Stimulated activated CD4-positive, alpha-beta T cell treated with anti-CD3 and anti-CD28 coated beads, Interleukin-12 subunit alpha, Interleukin-12 subunit beta, amount 100 ng/mL, for 24 hours (primary cell): ENCODE measurements at places on chromosomes 5 and 9.

- DNase-seq = no peak
Measured at GRCh38 chr9:82532504-82533180, 530.3 kb downstream of the RASEF start.

GRCh38 chr5:159120446-159120845 lies 20.7 kb upstream of the EBF1 start:
- DNase-seq = no peak

- peak; percentile 63 for DNase-seq
Measured at GRCh38 chr5:151239237-151239861, 13.6 kb upstream of the GM2A start.

- DNase-seq = no peak
Measured at GRCh38 chr5:54727874-54728587, 210.5 kb downstream of the SNX18 start.

DNA sequence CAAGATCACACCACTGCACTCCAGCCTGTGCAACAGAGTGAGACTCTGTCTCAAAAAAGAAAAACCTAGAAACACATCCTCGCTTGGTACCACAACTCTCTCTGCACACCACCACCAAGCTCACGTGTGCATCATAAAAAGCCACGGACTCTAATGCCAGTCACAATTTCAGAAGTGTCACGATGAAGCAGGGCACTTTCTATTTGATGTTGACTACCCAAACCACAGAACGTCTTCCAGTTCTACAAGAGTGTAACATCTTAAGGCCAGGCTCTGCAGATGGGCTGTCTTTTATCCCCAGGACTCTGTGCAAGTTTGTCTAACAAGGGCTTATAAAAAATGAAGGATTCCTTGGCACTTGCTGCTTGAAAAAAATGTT lies 22.9 kb downstream of the GFPT2 start:
- DNase-seq = no peak

DNA sequence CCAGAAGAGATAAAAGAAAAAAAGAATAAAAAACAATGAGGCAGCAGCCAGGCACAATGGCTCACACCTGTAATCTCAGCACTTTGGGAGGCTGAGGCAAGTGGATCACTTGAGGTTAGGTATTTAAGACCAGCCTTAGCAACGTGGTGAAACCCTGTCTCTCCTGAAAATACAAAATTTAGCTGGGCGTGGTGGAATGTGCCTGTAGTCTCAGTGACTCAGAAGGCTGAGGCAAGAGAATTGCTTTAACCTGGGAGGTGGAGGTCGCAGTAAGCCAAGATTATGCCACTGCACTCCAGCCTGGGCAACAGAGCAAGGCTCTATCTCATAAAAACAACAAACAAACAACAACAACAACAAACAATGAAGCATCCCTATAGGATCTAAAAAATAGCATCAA lies 121.5 kb downstream of the HMHB1 start:
- no peak for DNase-seq

DNA sequence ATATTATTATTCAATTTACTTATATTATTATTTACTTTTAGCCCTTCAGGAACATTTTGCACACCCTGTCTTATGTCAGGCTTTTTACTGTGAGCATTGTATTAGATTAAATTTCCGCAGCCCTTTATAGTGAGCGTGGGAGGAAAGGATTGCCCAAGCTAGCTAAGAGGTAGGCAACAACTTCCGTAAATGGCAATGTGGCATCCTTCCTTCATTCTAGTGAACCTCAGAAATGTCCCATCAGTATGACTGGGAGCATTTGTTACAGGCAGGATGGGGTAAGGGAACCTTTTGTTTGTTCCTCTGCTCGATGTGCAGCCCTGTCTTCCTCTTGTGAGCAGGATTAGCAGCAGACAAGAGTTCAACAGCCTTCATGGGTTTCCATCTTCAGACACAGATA lies 6.2 kb upstream of the CD180 start:
- DNase-seq = no peak

DNA sequence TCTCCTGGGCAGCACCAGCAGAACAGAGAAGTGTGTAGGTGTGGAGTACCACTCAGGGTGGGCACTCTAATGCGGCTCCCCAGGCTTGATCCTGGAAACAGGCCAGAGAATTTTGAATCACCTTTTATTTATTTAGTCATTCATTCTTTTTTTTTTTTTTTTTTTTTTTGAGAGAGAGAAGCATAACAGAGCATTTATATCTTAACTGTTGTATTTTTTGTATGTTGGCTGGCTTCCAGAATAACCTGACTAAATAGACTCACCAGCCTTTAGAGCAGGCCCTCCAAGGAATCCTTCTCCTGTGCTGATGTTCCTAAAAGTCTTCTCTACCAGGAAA lies 153.4 kb downstream of the PIK3R1 start:
- DNase-seq = no peak

- DNase-seq = no peak
Measured at GRCh38 chr9:34568774-34569173, 20.8 kb downstream of the CNTFR start.

DNA sequence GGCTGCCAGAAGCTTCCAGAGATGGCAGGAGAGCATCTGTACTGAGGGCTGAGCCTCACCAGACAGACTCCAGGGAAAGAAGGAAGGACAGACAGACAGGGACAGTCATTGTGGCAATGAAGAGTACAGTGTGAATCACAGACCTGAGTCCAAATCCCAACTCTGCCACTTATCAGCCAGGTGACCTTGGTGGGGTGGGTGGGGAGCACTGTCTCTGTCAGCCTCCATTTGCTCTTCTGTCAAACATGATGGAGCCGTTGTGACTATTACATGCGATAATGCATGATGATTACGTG lies 85.9 kb upstream of the FSTL4 start:
- DNase-seq = no peak

- no peak for DNase-seq
Measured at GRCh38 chr9:80292231-80292630, 720.5 kb downstream of the TLE4 start.

DNA sequence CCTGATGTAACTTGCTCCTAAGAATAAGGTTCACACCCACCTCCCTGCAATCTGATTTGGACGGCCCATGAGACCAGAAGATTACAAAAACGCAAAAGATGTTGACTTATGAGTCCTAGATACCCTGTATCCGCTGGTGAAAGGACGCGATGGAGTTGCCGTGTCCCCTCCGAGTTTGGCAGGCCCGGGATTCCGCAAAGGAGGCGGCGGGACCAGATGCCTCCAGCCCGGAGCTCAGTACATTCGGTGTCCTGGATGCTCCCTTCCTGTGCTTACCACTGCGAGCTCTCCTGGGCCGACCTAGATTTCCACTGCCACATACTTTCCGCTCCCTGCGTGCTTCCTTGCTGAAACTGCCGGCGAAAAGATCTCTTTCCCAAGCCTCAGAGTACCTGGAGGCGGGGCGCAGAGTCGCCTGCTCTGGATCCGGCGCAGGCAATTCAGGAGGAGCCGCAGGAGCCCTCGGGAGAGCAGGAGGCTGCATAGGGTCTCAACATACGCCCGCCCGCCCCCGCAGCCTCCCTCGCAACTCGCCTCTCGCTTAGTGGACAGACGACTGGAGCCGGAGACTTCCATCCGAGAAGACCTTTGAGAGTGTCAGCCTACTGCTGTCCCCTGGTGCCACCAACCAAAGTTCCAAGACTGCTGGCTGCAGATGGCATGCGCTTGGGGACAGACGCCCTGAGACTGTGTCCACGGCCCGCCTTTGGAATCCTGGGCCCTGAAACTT lies 39.8 kb downstream of the ANXA2R start:
- no peak for DNase-seq

DNA sequence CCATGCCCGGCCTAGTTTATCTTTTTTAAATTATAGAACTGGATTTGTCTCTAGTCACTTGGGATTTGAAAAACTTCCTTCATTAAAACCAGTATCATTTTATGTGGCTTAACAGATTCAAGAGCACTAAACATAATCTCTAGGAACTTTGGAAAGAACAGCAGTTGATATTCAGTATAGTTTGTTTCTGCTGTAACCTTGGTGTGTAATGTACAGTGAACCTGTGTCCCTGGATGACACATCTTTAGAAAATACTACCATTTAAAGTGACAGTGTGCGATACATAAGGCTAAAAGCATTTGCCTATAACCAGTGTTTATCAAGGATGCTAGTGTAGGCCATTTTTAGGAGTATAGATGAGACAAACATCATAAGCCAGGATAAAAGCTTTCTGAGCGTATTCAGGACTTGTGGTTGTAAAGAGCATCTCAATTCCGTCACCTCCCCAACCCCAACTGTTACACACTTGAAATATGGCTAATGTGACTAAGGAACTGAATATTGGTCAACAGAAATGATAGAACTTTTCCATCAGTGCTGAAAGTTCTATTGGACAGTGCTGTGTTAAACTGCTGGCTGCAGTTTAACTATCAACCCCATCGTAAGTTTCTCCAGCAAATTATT lies 4.4 kb downstream of the SNX18 start:
- no peak for DNase-seq

GRCh38 chr5:29852329-29852728 lies 1341.2 kb upstream of the CDH6 start:
- no peak for DNase-seq

DNA sequence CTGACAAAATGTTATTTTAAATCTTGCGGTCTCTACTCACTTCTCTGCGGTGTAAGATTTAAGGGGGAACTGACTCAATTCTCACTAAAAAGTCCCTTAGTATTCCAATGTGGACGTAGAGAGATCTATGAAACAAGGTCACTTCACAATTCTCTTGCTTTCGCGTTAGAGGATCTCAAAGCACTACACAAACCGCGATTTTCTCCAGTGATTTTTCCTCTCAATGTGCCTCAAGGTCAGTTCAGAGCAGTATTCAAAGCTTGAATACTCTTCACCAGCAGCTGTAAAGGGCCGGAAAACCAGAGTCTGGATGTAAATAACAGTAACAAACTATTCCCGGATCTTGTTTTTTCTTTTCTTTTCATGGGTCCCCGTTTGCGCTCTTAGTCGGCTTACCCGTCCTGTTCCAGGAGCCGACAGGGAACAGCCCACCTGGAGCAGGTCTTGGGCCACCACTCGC lies 128.2 kb downstream of the TMEM161B start:
- DNase-seq = no peak

DNA sequence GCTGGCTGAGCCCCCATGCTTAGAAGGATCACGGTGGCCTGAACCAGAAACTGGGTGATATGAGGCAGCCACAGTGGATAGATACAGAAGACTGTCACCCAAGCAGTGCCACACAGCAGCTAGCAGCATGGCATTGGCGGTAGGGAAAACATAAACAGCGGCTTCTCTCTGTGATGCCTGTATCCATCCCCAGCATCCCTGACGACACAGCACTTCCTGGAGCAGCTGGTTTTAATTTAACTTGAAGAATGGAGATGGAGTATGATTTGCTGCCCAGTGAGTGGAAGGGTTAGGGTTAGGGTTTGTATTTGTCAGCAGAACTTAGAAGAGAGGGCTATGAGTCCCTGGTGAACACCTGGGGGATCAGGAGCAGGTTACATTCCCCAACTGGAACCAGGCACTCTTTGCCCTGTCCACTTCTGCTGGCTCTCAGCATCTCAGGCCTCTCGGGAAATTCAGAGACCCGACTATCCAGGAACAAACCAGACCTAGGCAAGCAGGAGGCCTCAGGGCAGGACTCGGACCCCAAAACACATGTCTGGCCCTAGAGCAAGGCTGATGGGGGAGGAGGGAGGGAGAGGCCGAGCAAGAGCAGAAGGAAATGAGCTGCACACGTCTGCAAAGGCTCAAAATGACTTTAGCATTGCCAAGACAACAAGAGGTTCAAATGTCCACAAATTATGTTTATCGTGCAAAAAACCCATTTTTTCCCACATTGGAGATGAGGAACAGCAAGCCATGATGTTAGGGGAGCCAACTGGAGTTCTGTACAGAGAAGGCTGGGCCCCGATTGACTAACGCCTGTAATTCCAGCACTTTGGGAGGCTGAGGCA lies 6.5 kb upstream of the GGTA1 start:
- no peak for DNase-seq

DNA sequence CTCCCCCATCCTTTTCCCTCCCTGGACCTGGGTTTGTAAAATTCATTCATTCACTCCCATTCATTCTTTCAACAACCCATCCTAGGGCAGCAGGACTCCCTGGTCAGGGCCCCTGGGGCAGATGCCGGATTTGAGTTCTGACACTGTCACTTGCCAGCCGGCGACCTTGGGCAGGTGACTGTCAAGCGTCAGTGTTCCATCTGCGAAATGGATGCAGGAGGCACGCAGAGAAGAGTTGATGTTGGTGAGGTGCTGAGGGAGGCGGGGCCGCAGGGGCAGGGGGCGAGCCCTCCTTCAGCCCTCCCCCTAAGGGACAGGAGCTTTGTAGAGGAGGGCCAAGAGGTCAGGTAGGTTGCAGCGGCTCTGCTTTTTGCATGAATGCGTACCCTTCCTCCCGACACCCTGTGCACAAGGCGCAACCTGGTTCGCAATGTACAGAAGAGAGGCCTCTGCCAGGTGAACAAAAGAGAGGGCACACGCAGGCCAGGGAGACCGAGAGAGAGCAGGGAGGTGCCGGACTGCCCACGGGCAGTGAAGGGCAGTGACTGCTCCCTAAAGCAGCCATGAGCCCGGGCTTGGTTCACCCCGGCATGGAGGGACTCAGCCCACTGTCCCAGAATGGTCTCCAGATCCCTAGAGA lies 128.1 kb downstream of the BARX1 start:
- DNase-seq = no peak

DNA sequence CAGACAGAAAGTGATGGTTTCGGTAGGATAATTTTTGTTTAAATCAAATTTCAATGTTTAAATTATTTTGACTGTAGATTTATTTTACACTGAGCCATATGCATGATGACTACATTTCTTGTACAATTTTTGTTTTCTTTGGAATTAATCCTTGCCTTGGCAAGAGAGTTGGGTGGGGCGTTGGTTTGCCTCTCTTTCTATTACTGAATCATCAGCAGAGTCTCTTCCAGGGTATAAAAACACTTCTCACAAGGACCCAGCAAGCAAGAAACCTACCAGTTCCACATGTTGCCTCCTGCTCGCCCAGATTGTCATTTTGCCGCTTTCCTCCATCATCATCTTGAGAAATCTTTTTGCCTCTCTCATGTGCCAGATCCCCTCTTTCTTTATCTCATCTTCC lies 455.0 kb upstream of the DMAC1 start:
- no peak for DNase-seq

DNA sequence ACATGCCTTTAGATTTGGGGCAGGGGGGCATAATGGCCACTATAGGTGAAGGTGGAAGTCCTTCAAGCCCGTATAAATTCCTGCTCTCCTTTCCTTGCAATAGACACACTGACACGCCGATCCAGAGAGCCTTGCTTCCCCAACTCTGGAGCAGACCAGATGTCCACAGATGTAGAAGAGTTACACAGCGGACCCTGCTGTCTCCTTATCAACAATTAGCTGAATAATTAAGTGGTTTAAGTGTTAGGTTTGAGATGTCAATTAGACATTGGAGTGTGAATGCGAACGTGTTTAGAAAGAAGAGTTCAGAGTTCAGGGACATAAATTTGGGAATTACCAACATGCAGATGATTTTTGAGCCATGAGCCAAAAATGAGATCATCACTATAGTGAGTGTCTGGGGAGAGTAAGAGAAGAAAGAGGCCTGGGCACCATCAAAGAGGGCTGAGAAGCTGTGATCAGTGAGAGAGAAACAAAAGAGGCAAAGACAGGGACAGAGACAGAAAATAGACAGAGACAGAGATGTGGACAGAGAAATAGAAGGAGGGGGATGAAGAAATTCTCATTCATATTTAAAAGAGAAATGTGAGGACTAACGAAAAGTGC lies 734.4 kb upstream of the ADAMTS16 start:
- DNase-seq = no peak
